Esophagus mucosa (tissue), 1 donor: ENCODE measurements at places on chromosomes 2 and 18. TPM values are rescaled to one million over a fixed set of nuclear protein-coding genes. Genes with fewer than 3 reads are reported as not detected.

Gene ZNF804A
- total RNA-seq, result not detected

Gene LOXHD1
- 0.12 TPM for total RNA-seq

Gene RAD51AP2
- total RNA-seq, result 0.16 TPM

Gene HOXD13
- not detected for total RNA-seq

Gene LBX2
- 0.32 TPM for total RNA-seq

Gene CFC1
- not detected for total RNA-seq

Gene LRRC30
- not detected for total RNA-seq

Gene CD8A
- total RNA-seq, result 0.44 TPM

Gene SCG2
- total RNA-seq, result 0.12 TPM

Gene ACVR1C
- total RNA-seq, result 0.64 TPM

Gene VSNL1
- total RNA-seq, result 65.6 TPM
